NCI-H187 (cell line): ENCODE measurements at places on chromosomes 7 and 10.

DNA sequence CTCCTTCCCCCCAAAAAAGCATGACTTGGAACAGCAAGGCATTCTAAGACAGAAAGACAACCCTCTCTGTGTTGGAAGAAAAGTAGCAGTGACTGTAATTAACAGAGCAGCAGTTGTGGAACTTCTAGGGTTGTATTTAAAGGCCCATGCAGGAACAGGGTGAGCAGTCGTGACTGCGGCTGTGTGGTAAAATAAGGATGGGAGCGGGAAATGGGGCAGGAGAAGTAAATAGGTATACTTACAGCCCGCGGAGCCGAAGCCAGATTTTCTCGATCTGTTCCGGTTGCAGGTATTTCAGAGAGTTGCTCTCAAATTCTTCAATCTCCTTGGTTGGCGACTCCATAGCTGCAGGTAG, 179 bp downstream of the PDE1C start:
- DNase-seq = no peak

DNA sequence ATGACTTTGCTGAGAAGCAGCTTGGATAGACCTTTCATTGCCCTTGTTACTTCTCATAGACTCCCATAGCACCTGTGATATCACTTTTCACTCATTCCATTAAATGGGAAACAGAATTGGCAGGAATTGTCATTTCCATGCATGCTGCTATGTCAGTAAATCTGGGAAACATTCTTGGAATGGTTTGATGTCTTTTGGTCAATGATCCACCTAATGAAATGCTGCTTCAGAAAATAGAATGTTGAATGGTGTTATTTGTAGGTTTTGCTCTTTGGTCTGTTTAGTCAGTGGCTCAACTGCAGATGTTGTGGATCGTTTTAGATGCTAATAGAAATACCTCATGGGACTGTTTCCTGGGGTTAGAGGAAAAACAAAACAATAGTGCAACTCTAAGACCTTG, 127.8 kb downstream of the PLPP4 start:
- DNase-seq = no peak

- no peak for DNase-seq
Observed at GRCh38 chr7:157041514-157042277, 31.2 kb upstream of the MNX1 start.

DNA sequence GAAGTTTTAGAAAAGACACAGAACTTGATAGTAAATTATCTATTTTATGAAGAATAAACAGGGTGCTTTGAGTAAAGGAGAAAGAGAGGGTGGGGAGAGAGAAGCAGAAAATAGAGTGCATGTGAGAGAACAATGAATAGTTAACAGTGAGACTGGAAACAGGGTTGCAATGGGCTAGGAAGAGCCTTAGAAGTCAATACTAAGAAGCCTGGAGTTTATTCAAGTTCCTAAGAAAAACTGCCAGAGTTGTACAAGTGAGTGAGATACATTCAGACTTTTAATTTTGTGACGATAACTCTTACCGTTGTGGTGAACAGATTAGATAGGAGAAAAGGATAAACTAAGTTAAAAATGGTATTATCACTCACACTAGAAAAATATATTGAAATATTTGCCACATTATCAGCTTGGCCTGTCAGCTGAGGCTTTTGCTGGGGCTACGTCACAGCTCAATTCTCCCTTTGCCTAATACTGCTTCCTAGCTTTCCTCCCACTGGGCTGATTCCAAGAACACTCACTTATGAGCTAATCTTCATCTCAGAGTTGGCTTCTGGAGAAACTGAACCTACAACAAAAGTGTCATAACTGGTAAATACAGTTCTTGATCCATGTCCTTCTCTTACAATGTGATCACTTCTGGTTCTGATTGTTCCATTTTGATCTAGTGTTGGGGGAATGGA, 92.7 kb downstream of the SEMA3D start:
- DNase-seq = no peak

GRCh38 chr7:1679966-1680730, 10.1 kb downstream of the ELFN1 start:
- no peak for DNase-seq

- DNase-seq = no peak
Observed at GRCh38 chr7:16356301-16356958, 64.9 kb downstream of the CRPPA start.

DNA sequence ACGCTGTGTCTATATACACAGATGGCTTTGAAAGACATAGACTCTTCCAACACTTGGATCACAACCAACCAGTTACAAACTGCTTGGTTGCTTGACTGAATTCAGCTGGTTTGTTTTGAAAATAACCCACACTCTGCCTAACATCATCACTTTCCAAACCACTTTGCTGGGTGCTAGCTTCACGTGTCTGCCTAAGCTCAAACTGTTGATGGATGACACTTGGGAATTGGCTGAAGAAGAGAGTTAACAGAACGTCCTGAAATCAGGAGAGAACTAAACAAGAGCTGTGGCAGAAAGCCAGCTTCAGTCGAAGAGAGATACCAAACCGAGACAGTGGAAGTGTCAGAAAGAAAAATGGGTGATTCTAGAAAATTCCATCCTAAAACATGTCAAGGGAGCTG, 420.8 kb upstream of the AUTS2 start:
- no peak for DNase-seq

- DNase-seq = no peak
Observed at GRCh38 chr7:96023387-96023786, 251.0 kb downstream of the DYNC1I1 start.

DNA sequence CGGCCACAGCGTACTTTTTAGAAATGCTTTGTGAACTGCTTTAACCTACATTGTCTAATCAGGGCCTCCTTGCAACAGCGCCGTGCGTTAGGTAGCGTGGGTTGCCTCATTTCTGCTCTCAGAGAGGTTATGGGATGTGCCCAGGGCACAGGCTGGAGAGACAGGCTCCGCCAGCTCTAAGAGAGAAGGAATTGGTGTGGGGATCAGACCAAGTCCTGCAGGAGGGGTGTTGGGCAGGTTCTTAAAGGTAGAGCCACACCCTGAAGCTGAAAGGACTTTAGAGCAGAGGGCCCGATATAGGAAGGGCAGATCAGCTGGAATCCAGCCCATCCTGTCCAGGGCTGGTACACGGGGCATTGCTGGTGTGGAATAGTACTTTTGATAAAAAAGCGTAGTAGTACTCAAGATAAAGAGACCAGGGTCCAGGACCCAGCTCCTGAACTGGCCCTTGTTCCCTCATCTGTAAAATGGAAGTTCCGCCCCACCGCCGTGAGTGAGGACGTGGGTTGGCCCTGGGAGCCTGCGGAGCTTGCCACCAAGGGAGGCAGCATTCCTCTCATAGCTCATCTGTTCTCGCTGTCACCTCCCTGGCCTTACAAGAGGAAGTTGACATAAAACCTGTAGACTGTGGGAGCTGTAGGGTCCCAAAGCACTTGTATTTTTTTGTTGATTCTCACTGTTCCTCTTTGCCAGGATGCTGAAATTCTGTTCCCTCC, 37.2 kb downstream of the TMEM120A start:
- DNase-seq = no peak

- DNase-seq = no peak
Observed at GRCh38 chr10:124168991-124169802, 75.8 kb upstream of the CHST15 start.

DNA sequence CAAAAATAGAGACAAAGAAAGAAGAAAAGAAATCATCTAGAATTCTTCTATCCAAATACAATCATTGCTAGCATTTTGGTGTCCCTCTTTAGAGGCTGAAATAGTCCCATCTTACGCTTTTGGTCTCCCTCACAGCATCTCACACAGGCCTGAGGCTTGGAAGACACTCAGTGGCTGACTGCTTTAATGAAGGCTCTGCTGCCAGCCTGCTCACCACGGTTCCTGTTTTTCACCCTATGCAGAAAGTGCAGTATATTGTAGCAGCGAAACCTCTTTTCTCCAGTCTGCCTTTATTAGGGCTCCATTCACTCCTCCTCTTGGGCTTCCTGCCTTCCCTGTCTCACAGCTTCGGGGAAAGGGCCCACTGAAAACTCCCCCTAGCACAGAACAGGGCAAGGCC, 102.2 kb downstream of the JCAD start:
- no peak for DNase-seq

GRCh38 chr10:90592638-90593302, 265.1 kb downstream of the HTR7 start:
- DNase-seq = no peak

GRCh38 chr10:110123594-110123993, 83.8 kb upstream of the MXI1 start:
- DNase-seq = no peak

GRCh38 chr7:1762238-1762945, 92.3 kb downstream of the ELFN1 start:
- DNase-seq = no peak

GRCh38 chr10:76839276-76839675, 798.3 kb downstream of the KCNMA1 start:
- DNase-seq = no peak

DNA sequence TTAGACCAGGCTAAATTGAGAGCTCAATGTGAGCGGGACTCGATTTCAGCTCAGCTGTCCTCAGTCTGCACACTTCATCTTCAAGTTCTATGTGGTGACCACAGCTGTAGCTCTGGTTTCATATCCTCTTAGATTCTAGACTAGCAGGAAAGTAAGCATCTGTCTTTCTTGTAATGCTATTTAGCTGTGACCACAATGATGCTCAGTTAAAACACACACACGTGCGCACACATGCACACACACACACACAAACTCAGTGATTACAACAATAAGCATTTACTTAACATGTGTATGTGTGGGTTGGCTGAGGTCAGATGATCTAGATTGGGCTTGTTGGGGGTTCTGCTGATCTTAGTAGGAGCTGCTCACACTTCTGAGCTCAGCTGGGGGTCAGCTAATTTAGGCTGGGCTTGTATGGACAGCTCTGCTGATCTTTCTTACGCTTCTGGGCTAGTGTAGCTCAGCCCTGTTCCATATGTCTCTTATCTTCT, 82.5 kb downstream of the ZNF365 start:
- no peak for DNase-seq

DNA sequence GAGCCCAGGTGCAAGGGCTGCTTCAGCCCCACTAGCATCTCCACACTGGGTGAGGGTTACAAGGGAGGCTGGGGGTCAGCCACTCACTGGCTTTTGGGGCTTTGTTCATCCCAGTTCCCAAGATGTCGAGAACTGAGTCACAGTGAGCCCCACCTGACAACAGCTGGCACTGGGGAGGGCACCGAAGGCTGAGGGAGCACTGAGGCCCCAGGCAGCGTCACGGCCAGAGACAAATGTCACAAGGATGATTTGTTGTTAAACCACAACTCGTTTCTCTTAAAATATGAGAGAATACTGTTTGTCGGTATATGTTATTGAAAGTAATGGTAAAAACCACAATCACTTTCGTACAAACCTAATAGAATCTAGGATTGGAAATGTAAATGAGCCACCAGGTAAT, 219.9 kb downstream of the CELF2 start:
- DNase-seq = no peak

- no peak for DNase-seq
Observed at GRCh38 chr7:56811081-56811480, 321.2 kb downstream of the ZNF479 start.

DNA sequence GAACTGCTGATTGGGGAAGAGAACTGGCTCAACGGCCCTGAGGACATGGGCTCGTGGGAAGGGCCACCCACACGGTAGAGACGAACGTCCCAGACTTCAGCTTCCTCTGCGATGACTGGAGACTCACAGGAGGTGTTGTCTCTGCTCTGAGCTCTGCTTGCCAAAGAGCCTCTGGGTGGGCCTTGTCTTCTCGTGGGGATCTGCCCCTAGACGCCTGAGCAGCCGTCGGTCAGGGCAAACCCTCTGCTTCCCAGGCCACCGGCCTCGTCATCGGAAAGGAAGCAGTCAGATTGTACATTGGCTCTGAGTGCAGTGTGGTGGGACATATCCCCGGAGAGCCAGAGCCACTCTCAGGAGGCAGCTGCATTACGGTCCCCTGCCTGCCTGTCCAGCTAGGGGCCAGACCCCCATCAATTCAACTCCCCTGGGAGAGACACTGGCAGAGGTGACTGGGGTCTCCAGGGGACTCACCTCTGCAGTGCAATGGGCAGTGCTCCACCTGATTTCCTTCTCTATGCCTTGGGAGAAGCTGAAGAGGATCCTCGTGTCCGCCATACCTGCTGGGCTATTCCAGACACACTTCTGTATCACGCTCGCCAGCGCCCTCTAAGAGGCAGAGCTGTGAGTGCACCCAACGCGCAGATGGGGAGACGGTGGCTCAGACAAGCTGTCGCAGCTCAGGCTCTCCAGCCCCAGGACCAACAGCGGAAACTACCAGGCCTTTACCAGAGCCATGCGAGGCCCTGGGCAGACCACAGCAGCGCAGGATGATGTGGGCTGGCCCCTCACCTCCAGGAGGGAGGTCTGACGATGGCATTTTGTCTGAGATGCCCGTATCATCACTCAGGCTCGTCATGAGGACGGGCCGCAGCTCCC, 227.4 kb downstream of the TCERG1L start:
- DNase-seq = no peak
